Neuronal stem cell (in vitro differentiated cells): ENCODE measurements at places on chromosomes 2 and 18.

GRCh38 chr2:202337151-202337550 lies 39.0 kb upstream of the BMPR2 start:
- H3K4me3 ChIP-seq: no peak overlapping the region
- H3K36me3 ChIP-seq: no peaks in the 10 kb centered on the region
- H3K4me1 ChIP-seq: peaks cover 2% of the 10 kb centered on the region
- no peak overlapping the region for H3K27ac ChIP-seq
- H3K27me3 ChIP-seq: no peaks in the 10 kb centered on the region
- no peak for DNase-seq

- H3K4me1 ChIP-seq: peaks cover 3% of the 10 kb centered on the region
- H3K4me3 ChIP-seq: no peak overlapping the region
- peaks cover under 1% of the 10 kb centered on the region for H3K27me3 ChIP-seq
- no peaks in the 10 kb centered on the region for H3K36me3 ChIP-seq
These were observed 20.8 kb upstream of the CHN1 start for GRCh38 chr2:175025946-175026345.

- H3K4me3 ChIP-seq: no peak overlapping the region
- no peaks in the 10 kb centered on the region for H3K4me1 ChIP-seq
These were observed 610.2 kb downstream of the DSC3 start for GRCh38 chr18:30432349-30432748.

GRCh38 chr2:168217920-168218319 lies 29.5 kb downstream of the STK39 start:
- H3K4me1 ChIP-seq: peaks cover 1% of the 10 kb centered on the region
- no peak overlapping the region for H3K27ac ChIP-seq
- no peaks in the 10 kb centered on the region for H3K27me3 ChIP-seq
- peaks cover 9% of the 10 kb centered on the region for H3K36me3 ChIP-seq
- no peak for DNase-seq

DNA sequence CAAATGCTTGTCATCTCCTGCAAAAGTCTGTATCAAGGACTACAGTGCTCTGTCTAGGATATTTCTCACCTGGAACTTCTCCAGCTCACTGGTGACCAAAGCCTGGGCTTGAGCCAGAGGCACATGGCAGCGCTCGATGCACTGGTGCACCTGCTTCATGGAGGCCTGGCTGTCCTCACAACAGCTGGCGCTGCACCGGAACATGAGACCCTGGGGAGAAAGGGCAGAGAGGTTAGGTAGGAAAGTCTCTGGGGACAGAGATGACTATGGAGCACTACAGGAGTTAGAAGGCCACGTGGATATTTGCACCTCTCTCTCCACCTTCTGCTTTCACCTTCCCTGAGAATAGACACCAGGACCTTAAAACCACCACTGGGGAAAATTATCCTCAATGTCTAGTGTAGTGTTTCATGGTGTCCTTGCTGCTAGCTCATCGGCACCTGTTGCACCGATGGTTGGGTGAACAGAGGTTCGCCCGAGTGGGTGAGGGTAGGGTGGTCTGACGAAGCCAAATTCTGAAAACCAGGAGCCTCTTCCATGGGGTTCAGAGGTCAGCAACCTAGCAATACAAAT lies 1.0 kb downstream of the FAM136A start:
- no peak overlapping the region for H3K4me3 ChIP-seq
- peaks cover 9% of the 10 kb centered on the region for H3K4me1 ChIP-seq
- H3K36me3 ChIP-seq: peaks cover 45% of the 10 kb centered on the region
- no peaks in the 10 kb centered on the region for H3K27me3 ChIP-seq

- peaks cover 20% of the 10 kb centered on the region for H3K36me3 ChIP-seq
- no peak overlapping the region for H3K4me3 ChIP-seq
- no peak overlapping the region for H3K27ac ChIP-seq
- H3K27me3 ChIP-seq: no peaks in the 10 kb centered on the region
- no peak for DNase-seq
- H3K4me1 ChIP-seq: no peaks in the 10 kb centered on the region
These were observed 87.6 kb downstream of the SMAD2 start for GRCh38 chr18:47842836-47843235.

DNA sequence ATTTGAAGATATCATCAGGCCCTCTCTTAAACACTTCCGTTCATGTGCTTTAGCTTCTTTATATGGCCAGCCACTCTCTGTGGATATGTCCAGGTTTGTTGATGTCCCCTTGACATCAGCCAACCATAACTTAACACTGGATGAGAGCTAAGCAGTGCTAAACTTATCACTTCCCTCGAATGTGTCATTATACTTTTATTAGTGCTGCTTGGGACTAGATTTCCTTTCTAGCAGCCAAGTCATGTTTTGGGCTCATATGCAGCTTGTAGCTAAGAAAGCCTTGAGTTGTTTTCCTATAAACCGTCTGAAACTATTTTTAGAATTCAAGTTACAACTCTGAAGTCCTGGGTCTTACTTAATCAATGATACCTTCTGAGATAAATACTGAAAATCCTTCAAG lies 144.8 kb upstream of the TNP1 start:
- no peaks in the 10 kb centered on the region for H3K27me3 ChIP-seq
- no peak overlapping the region for H3K4me3 ChIP-seq
- H3K4me1 ChIP-seq: peaks cover 4% of the 10 kb centered on the region
- no peaks in the 10 kb centered on the region for H3K36me3 ChIP-seq
